Activated T-helper 1 cell treated with anti-CD3 and anti-CD28 coated beads, Interleukin-12 subunit alpha, Interleukin-12 subunit beta, Interleukin-2, Interleukin-4 antibody, amounts not matched to agents 30 ng/mL and 10 ng/mL and 1 ng/mL, durations not matched to agents 14 hours and 24 hours and 36 hours (primary cell): ENCODE measurements at places on chromosomes 6 and 20. TPM values are rescaled to one million over a fixed set of nuclear protein-coding genes. Genes with fewer than 3 reads are reported as not detected.

The SRSF3 gene
- 525 and 546 TPM in 2 replicates for total RNA-seq

The ARHGAP18 gene
- total RNA-seq = 3.8 and 5.0 TPM in 2 replicates

- no peaks in the 10 kb centered on the region for H3K36me3 ChIP-seq
- no peak for DNase-seq
- H3K4me1 ChIP-seq = no peaks in the 10 kb centered on the region
- peaks cover 45% of the 10 kb centered on the region for H3K27me3 ChIP-seq
Measured at GRCh38 chr6:167804281-167805013, 22.3 kb upstream of the AFDN start.

- DNase-seq = no peak
- peak overlapping the region; percentile 79 for H3K4me3 ChIP-seq
- peaks cover 3% of the 10 kb centered on the region for H3K36me3 ChIP-seq
- H3K27me3 ChIP-seq = peaks cover 4% of the 10 kb centered on the region
- H3K4me1 ChIP-seq = peaks cover 35% of the 10 kb centered on the region
- H3K27ac ChIP-seq = no peak overlapping the region
Measured at GRCh38 chr6:157221817-157222175, 101.5 kb downstream of the TMEM242 start.

- no peak overlapping the region for H3K27ac ChIP-seq
- no peaks in the 10 kb centered on the region for H3K27me3 ChIP-seq
- H3K4me3 ChIP-seq = no peak overlapping the region
- H3K36me3 ChIP-seq = peaks cover 2% of the 10 kb centered on the region
Measured at GRCh38 chr20:5848711-5849505, 98.7 kb downstream of the SHLD1 start.

DNA sequence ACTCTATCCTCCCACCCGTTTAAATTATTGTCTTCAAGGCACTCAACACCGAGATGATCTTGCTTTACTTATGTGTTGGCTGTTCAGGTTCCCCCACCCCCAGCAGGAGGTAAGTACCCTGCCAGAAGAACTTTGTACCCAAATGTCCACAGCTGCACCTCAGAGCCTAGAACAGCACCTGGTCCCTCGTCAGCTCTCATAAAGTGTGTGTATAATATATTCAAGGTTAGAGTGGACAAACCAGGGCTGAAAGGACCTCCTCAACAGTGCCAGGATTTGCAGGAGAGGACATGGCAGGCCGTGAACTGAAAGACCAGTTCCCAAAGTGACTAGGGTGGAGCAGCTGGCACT lies 5.9 kb upstream of the CPXM1 start:
- peaks cover 77% of the 10 kb centered on the region for H3K27me3 ChIP-seq
- H3K4me3 ChIP-seq = no peak overlapping the region
- H3K36me3 ChIP-seq = peaks cover 3% of the 10 kb centered on the region

The SIGLEC1 gene
- total RNA-seq = not detected in 2 replicates

- H3K4me1 ChIP-seq = no peaks in the 10 kb centered on the region
- H3K4me3 ChIP-seq = no peak overlapping the region
- no peak for DNase-seq
- H3K27me3 ChIP-seq = no peaks in the 10 kb centered on the region
- no peak overlapping the region for H3K27ac ChIP-seq
Measured at GRCh38 chr6:140134224-140134623, 759.8 kb upstream of the CITED2 start.

The MEI4 gene
- not detected in 2 replicates for total RNA-seq

- no peaks in the 10 kb centered on the region for H3K27me3 ChIP-seq
- H3K4me1 ChIP-seq = peaks cover 27% of the 10 kb centered on the region
- no peak overlapping the region for H3K27ac ChIP-seq
- no peak overlapping the region for H3K4me3 ChIP-seq
- peaks cover 3% of the 10 kb centered on the region for H3K36me3 ChIP-seq
Measured at GRCh38 chr6:333379-334002, 41.2 kb downstream of the DUSP22 start.

The PLG gene
- 0.24 and 0.60 TPM in 2 replicates for total RNA-seq

The OPN5 gene
- not detected in 2 replicates for total RNA-seq

GRCh38 chr6:49264909-49265308 lies 198.1 kb downstream of the MMUT start:
- no peak overlapping the region for H3K4me3 ChIP-seq
- no peaks in the 10 kb centered on the region for H3K36me3 ChIP-seq
- DNase-seq = no peak
- H3K4me1 ChIP-seq = no peaks in the 10 kb centered on the region
- H3K27ac ChIP-seq = no peak overlapping the region

DNA sequence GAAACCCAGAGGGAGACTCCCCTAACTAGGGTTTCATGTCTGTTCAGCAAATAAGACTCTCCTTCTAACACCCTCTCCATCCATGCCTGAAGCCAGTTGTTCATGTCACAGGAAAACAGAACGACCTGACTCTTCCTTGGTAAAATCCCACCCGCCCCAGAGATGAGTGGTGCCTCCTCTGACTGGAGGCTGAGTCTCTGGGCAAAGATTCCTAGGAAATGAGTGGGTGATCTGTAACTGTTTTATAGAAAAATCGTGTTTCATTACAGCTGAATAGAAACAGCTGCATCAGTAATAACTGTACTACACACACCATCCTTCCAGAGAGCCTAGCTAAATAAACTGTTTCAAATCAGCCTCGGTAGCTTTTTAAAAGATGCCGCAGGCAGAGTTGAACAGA lies 37.4 kb upstream of the MRPS10 start:
- no peak overlapping the region for H3K4me3 ChIP-seq
- H3K27ac ChIP-seq = no peak overlapping the region
- no peaks in the 10 kb centered on the region for H3K4me1 ChIP-seq
- DNase-seq = no peak
- H3K27me3 ChIP-seq = no peaks in the 10 kb centered on the region

DNA sequence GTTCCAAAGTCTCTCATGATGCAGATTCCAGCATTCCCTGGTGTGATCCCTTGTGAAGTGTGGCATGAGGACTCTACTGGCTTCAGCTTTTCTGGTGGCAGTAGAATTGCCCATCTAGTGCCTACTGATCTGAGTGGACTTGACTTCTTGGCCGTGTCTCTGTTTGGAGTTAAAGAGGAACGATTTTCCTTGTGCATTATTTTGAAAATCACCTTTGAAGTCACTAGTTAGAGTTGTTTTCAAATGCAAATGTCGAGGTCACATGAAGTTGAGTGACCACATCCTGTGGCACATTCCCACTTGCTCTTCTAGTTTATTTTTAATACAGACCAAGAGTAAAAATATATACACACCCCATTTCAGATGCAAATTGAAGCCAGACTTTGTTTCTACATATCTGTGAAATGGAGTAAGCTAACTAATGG lies 270.7 kb upstream of the TAB2 start:
- H3K4me1 ChIP-seq = peaks cover 44% of the 10 kb centered on the region
- no peaks in the 10 kb centered on the region for H3K27me3 ChIP-seq
- peak overlapping the region; percentile 72 for H3K4me3 ChIP-seq
- DNase-seq = no peak
- peak overlapping the region; percentile 74 for H3K27ac ChIP-seq
- H3K36me3 ChIP-seq = peaks cover 2% of the 10 kb centered on the region

DNA sequence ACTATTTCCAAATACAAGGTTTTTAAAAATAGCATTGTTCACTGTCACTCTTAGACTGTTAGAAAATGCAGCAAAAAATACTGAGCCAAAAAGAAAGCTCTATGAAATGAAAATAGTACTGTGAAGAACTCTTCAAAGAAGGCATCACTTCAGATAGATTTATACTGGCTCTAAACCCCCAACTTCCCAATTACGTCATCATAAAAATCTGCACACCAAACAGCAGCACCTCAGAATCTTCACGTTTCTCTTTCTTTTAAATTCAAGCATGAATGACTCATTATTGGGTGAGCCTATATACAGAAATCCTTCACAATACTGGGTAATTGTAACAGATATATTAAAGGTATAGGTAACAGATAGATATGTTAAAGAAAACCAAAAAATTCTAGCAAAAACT lies 208.4 kb upstream of the HTR1E start:
- no peaks in the 10 kb centered on the region for H3K4me1 ChIP-seq
- no peaks in the 10 kb centered on the region for H3K27me3 ChIP-seq
- H3K27ac ChIP-seq = no peak overlapping the region
- DNase-seq = no peak
- no peak overlapping the region for H3K4me3 ChIP-seq

The SH3BGRL2 gene
- 0.05 and 0.13 TPM in 2 replicates for total RNA-seq
